CD14-positive monocyte (primary cell): ENCODE measurements at places on chromosomes 6 and 20.

DNA sequence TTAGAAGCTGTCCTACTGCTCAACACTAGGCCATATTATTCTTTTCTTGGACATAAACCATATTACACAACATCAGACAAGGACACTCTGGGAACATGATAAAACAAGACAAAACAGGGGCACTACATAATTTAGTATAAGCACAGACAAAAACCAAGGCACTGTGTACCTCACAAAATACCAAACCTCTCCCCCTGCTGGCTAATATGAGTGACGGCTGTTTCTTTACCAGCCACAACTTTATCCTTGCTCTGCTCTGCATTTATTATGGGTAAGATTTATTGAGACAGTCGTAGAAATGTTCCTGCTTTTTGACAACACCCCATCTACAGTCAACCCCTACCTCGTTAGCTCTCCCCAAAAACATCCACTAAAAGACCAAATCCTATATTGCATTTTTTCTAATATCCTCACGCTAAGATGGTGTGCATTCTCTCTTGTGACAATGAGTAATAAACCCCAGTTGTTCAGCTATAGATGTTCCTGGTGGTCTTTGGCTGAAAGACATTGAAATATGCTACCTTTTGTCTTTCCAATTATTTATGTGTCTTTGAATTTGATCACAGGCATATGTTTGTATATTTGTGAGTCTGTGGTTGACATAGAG, 23.8 kb upstream of the POLR1H start:
- H3K4me3 ChIP-seq = no peak overlapping the region
- DNase-seq = peak; percentile 15
- H3K27ac ChIP-seq = no peak overlapping the region
- no peaks in the 10 kb centered on the region for H3K36me3 ChIP-seq
- no peaks in the 10 kb centered on the region for H3K27me3 ChIP-seq
- peaks cover 17% of the 10 kb centered on the region for H3K4me1 ChIP-seq

GRCh38 chr20:20201124-20201523, 148.8 kb downstream of the CFAP61 start:
- H3K4me3 ChIP-seq = no peak overlapping the region
- H3K36me3 ChIP-seq = no peaks in the 10 kb centered on the region
- H3K27me3 ChIP-seq = peaks cover 4% of the 10 kb centered on the region
- H3K27ac ChIP-seq = no peak overlapping the region

GRCh38 chr20:8932192-8933165, 136.4 kb upstream of the PLCB4 start:
- H3K4me3 ChIP-seq = no peak overlapping the region
- no peak for DNase-seq
- H3K27me3 ChIP-seq = no peaks in the 10 kb centered on the region
- no peak overlapping the region for H3K27ac ChIP-seq
- no peaks in the 10 kb centered on the region for H3K4me1 ChIP-seq
- no peaks in the 10 kb centered on the region for H3K36me3 ChIP-seq

DNA sequence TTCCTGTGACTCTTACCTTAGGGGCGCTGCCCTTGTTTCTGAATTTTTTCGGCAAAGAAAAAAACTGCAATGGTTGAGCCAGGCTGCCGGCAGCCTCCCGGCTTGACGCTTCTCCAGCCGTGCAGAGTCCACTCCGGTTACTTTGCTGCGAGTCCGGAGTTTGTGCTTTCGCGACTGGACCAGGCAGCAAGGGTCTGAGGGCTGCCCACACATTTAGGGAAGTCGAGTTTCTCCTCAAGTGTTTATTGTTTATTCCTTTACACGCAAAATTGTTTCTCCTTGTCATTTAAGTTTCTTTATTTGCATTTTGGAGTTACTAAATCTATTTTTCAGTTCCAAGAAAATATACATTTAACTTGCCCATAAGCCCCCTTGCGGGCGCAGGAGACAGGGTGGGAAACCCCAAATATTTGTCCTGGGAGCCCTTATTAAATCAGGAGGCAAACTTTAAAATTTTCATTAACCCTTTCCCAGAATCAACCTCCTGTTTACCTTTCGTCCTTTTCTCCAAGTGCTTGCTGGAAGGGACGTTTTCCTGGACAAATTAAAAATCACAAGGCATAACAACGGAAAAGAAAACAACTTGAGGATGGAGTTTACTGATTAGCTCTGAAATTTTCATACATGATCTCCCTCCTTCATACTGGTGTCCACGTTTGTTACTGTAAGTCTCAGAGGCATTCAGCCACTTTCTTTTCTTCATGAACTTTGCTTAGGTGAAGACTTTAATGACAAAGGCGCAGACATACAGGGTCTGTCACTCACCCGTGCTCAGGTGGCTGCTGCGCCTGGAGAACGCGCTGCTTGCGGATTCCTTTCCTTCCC, 1.7 kb upstream of the PDE10A start:
- no peak overlapping the region for H3K4me3 ChIP-seq
- peaks cover 55% of the 10 kb centered on the region for H3K27me3 ChIP-seq
- no peaks in the 10 kb centered on the region for H3K36me3 ChIP-seq
- no peaks in the 10 kb centered on the region for H3K4me1 ChIP-seq

DNA sequence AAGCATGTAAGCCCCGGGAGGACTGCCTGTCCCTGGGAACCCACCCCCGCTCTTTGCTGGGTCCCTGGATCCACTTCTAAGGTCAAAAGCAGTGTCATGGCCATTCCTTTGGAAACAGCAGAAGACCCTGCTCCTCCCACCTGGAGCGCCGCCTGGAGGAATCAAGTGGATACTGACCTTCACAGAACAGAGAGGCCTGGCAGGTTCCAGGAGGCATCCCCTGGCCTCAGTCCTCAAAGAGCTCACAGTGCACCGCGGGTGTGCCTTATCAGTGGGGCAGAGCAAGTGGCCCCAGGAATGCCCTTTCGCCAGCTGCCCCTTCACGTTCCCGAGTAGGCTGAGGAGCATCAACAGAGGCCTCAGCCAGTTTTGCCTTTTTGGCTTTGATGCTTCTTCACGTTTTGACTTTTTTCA, 11.1 kb upstream of the SLC4A11 start:
- peaks cover 50% of the 10 kb centered on the region for H3K27me3 ChIP-seq
- no peak overlapping the region for H3K4me3 ChIP-seq
- H3K4me1 ChIP-seq = peaks cover 8% of the 10 kb centered on the region
- no peak overlapping the region for H3K27ac ChIP-seq
